ENCODE measurements at places on chromosomes 1 and 21. TPM values are rescaled to one million over a fixed set of nuclear protein-coding genes. Genes with fewer than 3 reads are reported as not detected.

- no peak for ATAC-seq
These were observed 171.7 kb downstream of the NEK7 start for GRCh38 chr1:198328458-198329032.

GRCh38 chr1:202293569-202293968, 48.2 kb downstream of the UBE2T start:
- ATAC-seq: no peak

GRCh38 chr1:181127898-181128453, 39.5 kb downstream of the IER5 start:
- ATAC-seq: peak; percentile 47

DNA sequence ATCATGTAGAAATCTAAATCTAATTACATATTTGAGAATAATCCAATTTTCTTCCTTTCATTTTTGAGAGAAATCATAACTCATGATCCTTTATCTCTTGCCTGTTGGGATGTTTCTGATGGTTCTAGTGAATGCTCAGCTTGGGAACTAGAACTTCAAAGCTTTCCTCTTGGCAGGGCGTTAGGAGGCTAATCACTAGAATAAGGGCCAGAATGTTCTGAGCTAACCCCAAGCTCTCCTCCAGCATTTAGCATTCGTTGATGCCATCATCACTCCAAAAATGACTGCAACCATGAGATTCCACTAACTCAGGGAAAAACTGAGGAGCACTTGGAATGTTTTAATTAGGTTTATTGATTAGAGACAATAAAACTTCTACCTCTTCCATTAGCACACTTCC, 93.9 kb upstream of the DPT start:
- no peak for ATAC-seq

Gene MMP23B
- total RNA-seq: 0.92 TPM

Gene CD34
- total RNA-seq: 4.3 TPM

Data from esophagus mucosa (tissue), 1 donor.